NCI-H1694 (cell line): ENCODE measurements at places on chromosomes 13 and 19.

GRCh38 chr13:33846303-33847062 lies 28.5 kb downstream of the RFC3 start:
- DNase-seq, result no peak

DNA sequence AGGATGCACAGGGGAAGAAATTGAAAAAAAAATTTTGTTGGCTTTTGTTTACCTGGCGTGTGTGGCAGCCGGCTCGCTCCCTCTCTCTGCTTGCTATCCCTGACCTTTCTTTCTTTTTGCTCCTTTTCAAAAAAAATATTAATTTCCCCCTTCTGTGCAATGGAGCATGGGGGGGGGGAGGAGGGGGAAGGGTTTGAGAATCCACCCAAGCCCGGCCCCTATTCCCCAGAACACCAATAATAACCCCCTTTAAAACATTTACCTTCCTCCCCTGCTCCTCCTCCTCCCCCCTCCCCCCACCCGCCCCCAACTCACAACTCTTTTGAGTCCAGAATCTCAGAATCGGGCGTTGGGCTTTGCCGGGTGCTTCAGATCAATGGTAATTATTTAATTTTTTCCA lies 28.4 kb downstream of the NFIX start:
- peak; percentile 60 for DNase-seq

DNA sequence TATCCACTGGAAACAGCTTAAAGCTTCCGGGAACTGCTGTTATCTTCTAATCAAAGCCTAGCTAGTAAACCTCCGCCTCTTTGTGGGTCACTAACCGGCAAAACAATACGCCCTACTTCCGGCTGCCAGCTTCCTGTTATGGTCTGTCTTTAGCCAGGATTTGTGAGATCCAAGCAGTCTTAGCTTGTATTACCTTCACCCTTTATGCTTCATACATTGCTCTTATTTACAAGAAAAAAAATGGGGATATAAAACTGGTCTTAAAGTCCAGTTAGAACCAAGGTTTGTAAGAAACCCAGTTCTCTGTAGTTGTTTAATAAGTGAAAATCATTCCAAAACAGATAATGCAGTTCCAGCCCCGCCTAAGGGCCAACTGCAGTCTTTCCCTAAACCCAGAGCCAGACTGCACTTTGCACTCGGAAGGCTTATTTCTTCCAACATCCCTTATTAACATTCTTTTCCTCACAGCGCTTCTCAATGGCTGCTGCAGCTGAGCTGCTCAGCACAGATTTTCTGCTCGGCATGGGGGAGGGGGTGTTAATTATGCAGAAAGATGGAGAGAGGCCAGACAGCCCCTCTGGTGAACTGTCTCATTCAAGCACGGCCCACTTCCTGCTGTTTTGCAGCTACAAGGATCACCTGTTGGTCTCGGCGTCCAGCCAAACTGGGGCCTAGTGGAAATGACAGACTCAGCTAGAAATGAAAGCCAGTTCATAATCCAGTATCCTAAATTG lies 368.4 kb downstream of the KLF12 start:
- peak; percentile 96 for DNase-seq

GRCh38 chr19:58569943-58570670 lies 3.0 kb downstream of the MZF1 start:
- DNase-seq, result no peak

DNA sequence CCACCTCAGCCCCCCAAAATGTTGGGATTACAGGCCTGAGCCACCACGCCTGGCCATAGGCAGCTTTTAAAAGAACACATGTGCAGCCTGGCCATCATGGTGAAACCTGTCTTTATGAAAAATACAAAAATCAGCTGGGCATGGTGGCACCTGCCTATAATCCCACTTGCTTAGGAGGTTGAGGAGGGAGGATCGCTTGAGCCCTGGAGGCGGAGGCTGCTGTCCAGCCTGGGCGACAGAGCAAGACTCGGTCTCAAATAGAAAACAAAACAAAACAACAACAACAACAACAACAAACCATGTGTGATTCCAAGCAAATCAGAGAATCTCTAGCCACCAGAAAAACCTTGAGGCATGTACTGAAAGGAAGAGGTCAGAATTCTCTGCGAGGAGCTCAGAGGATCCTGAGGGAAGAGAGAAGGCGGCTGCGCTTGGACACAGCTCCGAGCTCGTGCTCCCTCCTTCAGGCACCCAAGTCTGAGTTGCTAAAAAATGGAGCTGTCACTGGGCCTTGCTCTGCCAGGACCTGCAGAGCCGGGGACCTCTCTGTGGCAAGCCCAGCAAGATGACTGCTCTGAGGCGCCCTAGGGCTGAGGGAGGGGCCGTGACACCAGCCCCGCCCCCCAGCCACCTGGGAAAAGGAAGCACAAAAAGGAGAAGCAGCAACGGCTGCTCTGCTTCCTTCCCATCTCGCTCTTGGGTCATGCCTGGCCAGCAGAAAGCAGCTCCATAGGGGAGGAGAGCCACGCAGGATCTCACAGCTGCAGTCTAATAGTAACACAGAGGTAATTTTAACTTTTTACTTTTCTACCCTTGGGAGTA lies at the start of gene ARL11:
Gene ARL11 (plus strand): TSS at position 677 of the 822 bp plus-strand sequence. CDS start 1,941 bp downstream, outside the sequence.
- no peak for DNase-seq

GRCh38 chr19:47741544-47742140 lies 3.7 kb upstream of the NOP53 start:
- DNase-seq, result no peak

- no peak for DNase-seq
Observed at GRCh38 chr13:97411984-97412383, 22.0 kb upstream of the RAP2A start.

- DNase-seq, result no peak
Observed at GRCh38 chr19:28920269-28921066, 292.5 kb downstream of the UQCRFS1 start.

DNA sequence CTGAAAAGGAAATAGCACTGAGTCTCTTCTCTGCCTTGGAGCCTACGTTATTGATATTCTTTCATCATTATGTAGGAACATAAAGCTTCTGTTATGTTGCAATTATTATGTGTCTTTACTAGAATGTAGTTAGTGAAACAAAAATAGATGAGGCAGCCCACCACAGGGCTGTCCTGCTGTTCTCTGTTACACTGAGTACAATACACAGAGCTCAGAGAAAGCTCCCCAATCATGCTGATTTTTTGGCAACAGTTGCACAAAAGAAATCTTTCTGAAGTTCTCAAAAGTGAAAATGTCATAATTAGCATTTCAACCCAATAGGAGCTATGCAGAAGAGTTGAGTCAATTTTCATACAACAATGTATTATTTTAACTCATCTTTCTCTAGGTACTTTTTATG lies 119.5 kb downstream of the EFNB2 start:
- no peak for DNase-seq

- no peak for DNase-seq
Observed at GRCh38 chr19:29858000-29858596, 46.3 kb downstream of the CCNE1 start.

GRCh38 chr19:13229246-13229645 lies 79.0 kb downstream of the IER2 start:
- no peak for DNase-seq

DNA sequence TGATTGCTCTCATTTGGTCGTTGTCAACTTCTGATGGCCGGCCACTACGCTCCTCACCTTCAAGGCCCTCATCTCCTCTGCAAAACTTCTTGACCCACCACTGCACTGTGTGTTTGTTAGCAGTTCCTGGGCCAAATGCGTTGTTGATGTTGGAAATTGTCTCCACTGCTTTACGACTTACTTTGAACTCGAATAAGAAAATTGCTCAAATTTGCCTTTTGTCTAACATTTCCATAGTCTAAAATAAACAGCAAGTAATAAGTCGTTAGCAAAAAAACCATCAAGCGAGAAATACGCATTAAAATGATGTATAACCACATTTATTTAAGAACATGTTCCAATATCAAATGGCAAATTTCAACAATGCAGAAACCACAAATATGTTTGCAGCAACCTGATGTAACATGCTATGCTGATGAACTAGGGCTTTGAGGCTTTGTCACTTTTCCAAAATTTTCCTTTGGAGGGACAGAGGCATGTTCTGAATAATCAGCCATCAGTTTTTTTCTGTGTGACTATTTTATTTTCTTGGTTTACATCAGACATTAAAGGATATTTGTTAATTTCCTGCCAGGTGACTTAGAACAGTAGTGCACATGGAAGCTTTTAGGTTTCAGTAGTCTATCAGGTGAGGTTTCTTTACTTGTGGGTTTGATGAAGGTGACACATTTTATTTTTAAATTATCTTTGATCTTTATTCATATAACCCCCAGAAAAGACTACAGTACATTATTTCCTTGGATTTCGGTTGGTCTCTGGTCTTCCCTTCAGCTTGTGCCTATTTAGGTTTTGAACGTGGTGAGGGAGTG lies 74.7 kb upstream of the TEX29 start:
- no peak for DNase-seq

GRCh38 chr13:85544756-85545155 lies 254.5 kb downstream of the SLITRK6 start:
- no peak for DNase-seq

GRCh38 chr13:42707586-42707985 lies 73.8 kb upstream of the FAM216B start:
- DNase-seq, result no peak

DNA sequence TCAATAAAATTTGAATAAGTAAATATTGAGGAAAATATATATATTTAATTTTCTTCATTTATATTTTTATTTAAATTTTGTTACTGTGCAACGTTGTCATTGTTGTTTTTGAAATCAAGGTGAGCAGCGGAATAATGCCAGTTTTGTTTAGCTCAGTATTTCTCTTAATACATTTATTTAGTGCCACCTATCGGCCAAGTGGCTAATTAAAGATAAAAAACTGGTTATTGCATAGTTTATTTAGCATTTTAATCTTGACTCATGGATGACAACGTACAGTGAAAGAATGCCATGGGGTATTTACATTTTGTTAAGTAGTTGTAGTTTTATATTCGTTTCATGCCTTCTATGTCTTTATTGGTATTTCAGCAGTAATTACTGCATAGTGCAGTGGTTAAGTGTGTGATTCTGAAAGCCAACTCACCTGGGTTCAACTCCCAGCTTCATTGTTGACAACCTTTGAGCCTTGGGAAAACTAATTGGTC lies 265.9 kb downstream of the MYO16 start:
- peak; percentile 86 for DNase-seq

DNA sequence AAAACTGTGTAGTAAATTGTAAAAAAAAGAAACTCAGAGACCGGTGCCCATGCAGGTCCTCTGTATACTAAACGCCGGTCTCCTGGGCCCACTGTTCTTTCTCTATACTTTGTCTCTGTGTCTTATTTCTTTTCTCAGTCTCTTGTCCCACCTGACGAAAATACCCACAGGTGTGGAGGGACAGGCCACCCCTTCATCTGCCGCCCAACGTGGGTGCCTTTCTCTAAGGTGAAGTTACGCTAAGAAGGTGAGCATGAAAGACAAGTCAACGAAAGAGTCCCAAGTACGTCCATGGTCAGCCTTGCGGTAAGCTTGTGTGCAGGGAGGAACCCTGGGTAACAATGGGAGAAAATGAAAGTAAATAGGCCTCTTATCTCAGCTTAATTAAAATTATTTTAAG lies 48.0 kb upstream of the WASF3 start:
- no peak for DNase-seq

DNA sequence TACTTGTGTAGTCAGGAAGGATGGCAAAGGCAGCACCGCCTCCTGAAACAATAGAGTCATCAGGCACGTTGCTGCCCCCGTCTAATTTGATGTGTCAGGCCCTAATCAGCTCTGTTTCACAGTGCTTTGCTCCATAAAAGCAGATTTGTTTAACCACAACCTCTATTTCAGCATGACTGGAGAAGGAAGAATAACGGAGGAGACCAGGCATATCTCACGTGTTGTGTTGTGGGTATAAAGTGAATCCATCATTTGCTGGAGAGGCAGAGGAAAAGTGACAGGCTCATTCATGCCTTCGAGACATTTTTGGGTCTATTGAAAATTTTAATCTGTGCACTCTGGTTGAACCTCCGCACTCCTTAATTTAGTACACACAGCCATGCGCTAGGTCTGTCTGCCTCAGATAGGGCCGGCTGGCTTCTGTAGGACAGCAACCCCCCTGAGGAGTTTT lies 940.4 kb upstream of the SLC10A2 start:
- peak; percentile 4 for DNase-seq

DNA sequence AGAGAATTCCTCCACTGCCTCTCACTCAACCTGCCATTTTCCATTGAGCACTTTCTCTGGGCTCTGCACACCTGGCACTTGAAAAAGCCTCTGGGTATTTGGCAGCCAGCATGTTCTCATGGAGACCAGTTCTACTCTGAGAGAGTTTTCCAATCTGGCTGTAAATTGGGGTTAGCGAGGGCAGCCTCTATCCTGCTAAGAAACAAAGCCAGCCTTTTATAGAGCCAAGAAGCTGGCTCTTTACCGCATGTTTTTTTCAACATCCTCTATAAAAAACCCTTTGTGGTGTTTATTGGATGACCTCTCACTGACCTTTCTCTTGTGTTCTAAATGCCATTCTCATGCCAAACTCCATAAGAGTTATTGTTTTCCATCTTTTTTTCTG lies 52.6 kb upstream of the RCBTB2 start:
- no peak for DNase-seq

GRCh38 chr13:108227651-108228272 lies 9.6 kb downstream of the ABHD13 start:
- DNase-seq, result peak; percentile 64

DNA sequence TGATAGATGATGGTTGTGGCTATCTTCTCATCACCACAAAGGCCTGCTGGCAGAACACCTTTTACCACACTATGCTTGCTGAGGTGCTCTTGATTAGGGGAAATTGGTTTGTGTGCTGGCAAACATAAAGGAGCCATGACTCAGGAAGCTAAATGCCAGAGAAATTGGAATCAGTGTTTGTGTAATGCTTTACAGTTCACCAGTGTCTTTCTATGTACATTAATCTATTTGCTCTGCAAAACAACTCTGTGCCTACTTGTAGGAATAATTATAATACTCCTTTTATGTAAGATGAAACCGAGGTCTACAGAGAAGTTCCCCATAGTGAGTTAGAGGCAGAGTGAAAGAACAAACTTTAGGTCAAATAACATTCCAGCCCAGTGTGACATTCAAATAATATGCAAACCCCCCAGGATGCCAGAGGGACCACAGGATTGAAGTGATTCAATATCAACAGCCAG lies 390.5 kb upstream of the HTR2A start:
- DNase-seq, result no peak

- DNase-seq, result no peak
Observed at GRCh38 chr19:31730270-31730669, 381.0 kb upstream of the TSHZ3 start.

DNA sequence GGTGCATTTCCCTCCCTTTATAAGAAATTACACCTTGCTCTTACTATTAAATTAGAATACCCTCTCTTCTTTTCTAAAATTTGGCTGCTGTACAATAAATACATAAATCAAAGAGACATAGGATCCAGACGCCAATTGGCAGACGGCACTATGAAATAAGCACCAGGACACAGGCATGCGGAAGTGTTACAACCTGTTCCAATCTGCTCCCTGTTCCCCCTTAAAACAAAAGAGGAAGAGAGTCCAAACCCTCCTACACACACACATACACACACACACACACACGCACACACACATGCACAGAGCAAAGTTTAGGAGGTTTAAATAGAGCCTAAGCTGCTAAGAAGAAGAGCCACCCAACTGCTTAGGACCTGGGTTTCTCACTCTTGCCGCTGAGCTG lies 75.6 kb upstream of the ZNF507 start:
- DNase-seq, result no peak
